GM19239 (cell line): ENCODE measurements at places on chromosomes 3 and 15.

GRCh38 chr15:97691799-97692198, 268.7 kb upstream of the ARRDC4 start:
- DNase-seq: no peak

GRCh38 chr3:182855076-182855475, 61.8 kb downstream of the ATP11B start:
- no peak for DNase-seq

DNA sequence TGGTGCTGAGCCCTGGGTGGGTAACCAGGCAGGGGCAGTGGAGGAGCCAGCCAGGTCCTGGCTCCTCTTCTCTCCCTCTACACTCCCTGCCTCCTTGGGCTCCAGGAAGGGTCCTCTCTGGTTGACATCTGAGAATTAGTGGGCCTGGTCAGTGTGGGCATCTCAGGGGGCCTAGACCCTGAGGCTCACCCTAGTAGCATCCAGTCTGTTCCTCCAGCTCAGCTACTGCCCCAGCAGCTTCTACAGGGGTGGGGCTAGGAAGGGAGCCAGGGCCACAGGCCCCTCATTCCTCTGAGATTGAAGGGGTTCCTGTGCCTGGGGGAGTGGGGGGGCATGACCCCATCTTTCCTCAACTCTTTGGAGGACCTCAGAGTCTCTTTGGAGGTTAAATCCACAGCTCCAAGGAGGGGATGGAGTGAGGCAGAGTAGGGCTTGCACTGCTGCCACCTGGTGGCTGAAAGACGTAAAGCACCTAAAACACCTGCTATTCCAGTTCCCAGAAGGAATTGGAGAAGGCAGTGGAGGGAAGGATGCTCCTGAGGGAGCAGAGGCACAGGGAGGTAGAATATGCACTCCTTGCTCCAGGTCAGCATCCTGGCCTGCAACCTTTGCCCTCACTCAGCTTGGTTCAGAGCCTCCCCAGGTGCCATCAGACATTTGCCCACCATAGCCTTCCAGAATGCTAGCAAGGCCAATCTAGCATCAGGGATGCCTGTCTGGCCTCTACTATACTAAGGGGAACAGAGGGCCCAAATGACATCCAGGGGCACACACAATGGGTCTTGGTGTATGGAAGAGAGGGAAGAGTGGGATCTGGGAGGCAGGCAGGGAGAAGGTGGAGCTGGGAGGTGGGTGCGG, 25.1 kb downstream of the C3orf18 start:
- DNase-seq: peak; percentile 85

DNA sequence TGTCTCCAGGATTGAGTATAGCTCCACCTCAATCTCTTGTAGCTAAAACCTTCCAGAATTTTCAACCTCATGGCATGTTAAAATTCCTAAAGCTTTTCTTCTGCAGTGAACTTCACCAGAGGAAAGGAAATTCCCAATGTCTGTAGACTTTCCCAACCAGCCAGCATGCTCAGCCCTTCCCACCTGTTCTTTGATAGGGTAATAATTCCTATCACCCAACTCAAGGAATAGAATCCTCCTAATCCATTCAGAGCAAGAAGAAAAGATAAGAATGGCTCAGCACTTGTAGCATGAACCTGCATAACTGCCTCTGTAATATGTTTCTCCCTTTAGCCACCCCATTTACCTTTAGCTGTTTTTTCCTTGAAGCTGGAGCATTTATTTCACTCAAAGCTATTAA, 301.8 kb upstream of the GADL1 start:
- no peak for DNase-seq

- DNase-seq: no peak
These were observed 259.9 kb upstream of the SLCO3A1 start for GRCh38 chr15:91593653-91594052.
